ENCODE measurements at places on chromosomes 12 and 14.

DNA sequence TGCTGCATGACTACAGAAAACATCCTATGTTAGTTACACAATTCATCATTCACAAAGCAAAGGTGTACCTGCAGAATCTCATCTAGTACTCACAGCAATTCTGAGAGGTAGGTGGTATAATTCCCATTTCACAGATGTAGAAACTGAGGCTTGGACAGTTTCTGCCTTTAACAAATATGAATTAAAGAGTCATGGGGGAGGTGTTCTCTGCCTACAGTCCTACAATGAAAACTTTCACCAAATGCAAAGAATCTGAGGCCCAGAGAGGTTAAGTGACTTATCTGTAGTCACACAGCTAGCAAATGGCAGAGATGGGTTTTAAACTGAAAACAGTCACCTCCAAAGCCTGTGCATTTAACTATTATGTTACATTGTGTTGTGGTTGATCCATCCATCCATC, 171.6 kb upstream of the WSCD2 start:
- DNase-seq, result no peak

DNA sequence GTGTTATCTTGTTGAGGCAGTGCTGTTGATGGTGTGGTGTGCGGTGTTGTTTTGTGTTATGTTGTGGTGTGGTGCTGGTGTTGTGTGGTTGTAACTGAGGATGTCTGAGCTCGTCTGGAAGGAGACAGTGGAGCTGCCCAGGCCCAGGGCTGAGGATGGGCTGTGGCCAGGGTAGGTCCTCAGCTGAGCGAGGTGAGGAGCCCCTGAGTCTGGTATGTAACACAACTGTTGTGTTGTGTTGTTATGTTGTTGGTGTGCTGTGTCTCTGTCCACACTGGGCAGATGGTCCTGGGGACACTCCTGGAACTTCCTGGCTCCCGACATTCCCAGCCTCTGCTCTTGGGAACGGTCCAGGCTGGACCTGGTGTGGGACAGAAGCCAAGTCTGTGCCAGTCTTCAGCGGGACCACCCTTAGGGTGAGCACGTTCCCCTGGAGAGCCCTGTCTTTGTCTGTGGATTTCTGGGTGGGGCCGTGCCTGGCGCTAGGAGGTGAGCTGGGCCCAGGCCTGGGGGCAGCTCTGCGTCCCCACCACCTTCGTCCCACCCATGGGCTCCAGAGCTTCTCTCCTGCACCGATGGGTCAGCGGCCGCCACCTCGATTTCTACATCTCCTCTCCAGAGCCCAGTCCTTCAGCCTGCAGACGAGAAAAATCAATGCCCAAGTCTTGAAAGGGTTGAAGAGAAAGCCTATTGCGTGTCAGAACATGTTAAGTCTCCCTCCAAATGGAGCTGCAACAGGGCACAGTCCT, 27.4 kb upstream of the SFSWAP start:
- no peak for DNase-seq

GRCh38 chr14:38038986-38039385, 168.7 kb upstream of the SSTR1 start:
- DNase-seq, result no peak

GRCh38 chr12:3279415-3279780, 202.2 kb downstream of the TSPAN9 start:
- DNase-seq, result no peak

DNA sequence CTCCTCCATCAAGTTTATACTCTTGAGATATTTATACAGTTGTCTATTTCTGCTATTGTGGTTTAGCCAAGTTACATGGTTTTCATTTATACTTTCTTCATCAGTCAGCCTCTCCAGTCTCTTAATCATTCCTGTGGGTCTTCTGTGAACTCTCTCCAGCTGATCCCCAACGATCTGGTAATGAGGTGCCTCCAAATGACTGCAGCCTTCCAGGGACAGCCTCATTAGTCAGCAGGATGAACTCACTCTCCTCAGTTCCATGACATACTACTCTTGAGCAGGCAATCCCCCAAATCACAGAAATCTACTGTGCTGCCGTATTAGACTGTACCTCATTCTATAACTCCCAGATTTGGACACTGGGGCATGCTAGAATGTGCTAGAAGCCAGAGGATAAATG, 15.3 kb downstream of the AREL1 start:
- no peak for DNase-seq
